ENCODE measurements at places on chromosomes 11 and 22.

DNA sequence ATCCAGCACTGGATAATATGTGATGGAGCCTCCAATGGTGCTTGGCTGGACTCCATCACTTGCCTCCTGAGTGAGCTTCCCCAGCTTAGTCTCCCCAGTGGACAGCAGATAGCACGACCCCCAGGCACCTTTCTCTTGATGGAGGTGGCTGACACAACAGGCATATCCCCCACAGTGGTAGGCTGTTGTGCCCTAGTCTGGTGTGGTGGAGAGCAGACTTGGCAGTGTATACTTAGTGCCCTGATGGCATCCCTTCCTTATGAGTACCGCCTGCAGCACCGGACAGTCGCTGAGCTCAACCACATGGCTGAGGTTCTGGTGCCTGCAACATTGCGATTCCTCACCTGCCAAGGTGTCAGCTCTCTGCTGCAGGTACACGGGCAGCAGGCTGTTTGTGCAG is 50.1 kb downstream of the DNHD1 start:
- DNase-seq: no peak

DNA sequence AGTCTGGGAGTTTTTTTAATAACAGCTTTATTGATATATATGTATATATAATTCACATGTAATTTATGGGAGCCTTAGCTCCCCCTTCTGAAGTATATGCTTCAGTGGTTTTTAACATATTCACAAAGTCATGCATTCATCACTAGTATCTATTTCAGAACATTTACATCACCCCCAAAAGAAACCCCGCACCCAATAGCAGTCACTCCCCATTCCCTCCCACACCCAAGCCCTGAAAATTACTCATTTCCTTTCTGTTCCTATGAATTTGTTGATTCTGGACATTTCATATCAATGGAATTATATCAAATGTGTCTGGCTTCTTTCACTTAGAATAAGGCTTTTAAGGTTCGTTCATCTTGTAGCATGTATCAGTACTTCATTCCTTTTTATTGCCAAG is 35.6 kb upstream of the SYT7 start:
- DNase-seq: no peak

DNA sequence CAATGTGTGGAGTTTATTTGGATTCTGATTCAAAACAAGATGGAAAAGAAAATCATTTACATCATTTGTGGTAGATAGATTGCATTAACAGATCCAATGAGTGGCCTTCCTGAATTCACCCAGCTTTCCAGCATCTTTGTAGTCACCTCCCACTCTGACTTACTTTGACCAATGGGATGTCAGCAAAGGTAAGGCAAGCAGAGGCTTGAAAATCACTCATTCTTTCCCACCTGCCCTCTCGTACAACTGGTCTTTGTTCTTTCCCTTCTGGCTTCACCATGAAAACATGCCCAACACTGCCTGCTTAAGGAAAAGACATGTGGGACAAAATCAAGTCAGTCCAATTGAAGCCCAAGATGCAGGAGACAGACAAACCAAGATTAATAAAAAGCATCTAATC is 202.1 kb downstream of the TTC28 start:
- DNase-seq: no peak

- no peak for DNase-seq
These were observed 19.2 kb upstream of the MUC5B start for GRCh38 chr11:1203505-1204271.

- DNase-seq: no peak
These were observed 201.3 kb upstream of the BLID start for GRCh38 chr11:122317305-122317704.

- no peak for DNase-seq
These were observed 292.5 kb downstream of the BRD1 start for GRCh38 chr22:49535126-49535525.

DNA sequence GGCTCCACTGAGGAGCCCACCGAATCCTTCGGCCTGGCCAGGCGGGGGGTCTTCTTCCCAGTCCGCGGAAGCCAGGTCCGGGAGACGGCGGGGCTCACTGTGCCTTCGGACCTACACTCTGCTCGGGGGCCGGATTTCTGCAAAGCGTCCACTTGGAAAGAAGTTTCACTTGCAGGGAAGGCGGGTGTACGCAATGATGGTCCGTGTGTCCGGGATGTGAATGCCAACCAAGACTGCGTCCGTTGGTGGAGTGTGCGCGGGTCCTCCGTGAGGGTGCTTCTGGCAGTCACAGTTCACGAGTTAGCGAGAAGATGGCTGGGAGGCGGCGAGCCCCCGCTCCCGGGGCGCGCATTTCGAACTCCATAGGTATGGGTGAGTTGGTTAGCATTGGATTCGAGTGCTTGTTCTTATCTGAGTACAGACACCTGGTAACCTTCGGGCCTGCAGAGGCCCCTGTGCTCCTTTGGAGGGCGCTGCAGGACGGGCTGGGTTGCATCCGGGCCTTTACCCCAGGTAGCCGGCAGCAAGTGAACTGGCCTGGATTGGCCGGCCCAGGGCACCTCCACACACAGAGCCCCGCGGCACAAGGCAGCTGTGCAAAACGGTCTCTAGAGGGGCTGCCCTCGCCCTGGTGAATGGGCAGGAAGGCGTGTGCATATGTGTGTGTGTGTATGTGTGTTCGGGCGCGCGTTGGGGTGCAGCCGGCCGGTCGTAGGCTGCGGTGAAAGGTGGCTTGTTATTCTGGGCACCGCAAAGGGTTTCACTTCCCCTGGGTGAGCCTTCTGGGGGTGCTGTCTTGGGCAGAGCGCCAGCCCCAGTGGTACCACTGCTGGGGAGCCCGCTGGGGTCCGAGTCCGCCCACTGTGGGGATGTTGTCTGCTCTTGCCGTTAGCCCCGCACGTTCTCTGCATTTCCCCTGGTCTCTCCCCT is 13.3 kb upstream of the CYP2R1 start:
- DNase-seq: no peak

- DNase-seq: no peak
These were observed 146.8 kb downstream of the ENTHD1 start for GRCh38 chr22:39746600-39747262.

- DNase-seq: no peak
These were observed 27.8 kb upstream of the SHISAL1 start for GRCh38 chr22:44340271-44341239.

- no peak for DNase-seq
These were observed 44.6 kb upstream of the SPON1 start for GRCh38 chr11:13917904-13918303.

GRCh38 chr22:19962909-19963806 is 21.5 kb upstream of the TXNRD2 start:
- no peak for DNase-seq

DNA sequence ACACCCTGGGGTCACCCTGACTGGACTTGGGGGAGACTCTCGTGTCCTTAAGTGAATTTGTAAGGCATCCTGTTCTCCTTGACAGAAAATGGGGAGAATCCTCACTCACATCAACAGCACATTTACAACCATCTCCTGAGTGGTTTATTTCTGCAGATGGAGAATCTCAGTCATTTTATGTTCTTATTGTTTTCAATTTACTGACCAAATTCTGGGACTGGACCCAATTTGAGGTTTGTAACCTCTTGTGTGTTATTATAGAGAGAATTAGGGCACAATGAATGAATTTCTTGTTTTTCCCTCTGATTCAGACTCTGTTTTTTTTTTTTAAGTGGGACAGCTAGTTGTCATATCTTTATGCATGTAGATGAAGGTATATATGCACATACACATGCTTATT is 104.9 kb downstream of the ADAMTS15 start:
- no peak for DNase-seq

DNA sequence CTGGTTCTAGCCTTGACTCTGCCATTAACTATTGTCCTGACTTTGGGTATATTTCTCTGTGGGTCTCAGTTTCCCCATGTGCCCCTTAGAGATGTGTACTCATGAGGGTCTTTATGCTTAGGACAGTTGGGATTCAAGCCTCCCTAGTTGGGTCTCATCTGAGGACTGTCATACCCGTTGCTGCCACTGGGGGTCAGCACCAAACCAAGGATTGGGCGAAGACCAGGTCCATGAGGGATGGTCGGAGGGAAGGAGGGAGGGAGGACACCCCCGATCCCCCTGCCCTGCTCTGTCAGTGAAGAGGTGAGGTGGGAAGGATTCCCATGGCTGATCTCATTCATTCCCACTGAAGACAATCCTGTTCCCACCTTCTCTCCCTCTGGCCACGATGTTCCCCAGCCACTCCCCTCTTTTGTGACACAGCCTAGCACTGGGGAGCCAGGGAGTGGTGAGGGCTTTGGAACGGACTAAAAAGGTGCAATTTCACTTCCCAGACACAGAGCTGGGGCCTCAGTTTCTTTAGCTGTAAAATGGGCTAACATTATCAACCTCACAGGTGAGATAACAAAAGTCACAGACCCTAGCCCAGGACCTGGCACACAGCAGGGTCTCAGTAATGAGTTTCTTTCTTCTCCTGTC is 12.4 kb upstream of the KLHL35 start:
- peak; percentile 93 for DNase-seq

- no peak for DNase-seq
These were observed 686 bp downstream of the KIF18A start for GRCh38 chr11:28107191-28107749.

DNA sequence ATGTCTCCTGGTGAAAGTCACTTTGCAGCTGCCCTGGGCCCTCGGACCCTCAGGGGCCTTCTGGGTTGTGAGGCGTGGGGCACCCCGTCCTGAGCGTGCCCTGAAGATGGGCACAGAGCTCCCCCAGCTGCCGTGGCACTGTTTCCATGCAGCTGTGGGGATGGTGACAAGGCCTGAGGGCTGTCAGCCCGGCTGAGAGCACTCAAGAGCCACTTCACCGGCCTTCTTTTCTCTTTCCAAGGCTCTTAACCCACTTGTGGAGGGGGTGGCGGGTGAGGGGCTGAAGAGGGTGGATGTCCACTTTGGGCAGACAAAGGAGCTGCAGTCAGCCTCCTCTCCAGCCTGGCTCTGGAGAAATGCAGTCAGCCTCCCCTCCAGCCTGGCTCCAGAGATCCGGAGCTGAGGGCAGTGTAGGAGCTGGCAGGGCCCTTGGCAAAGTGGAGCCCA is 239.5 kb downstream of the ST3GAL4 start:
- no peak for DNase-seq

DNA sequence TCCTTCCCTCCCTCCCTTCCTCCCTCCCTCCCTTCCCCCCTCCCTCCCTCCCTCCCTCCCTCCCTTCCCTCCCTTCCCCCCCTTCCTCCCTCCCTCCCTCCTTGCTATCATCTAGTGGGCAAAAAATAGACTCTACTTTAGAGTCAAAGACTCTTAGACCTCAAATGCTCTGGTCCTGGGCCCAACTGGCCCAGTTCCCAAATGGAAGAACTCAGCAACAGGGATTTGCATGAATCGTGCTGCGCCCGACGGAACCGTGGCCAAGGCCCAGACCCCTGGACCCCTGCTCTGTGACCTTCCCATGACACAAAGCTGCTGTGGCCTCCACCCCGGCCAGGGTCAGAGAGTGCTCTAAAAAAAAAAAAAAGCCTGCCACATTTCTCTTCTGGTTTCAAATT is 97.4 kb downstream of the WNT7B start:
- no peak for DNase-seq

DNA sequence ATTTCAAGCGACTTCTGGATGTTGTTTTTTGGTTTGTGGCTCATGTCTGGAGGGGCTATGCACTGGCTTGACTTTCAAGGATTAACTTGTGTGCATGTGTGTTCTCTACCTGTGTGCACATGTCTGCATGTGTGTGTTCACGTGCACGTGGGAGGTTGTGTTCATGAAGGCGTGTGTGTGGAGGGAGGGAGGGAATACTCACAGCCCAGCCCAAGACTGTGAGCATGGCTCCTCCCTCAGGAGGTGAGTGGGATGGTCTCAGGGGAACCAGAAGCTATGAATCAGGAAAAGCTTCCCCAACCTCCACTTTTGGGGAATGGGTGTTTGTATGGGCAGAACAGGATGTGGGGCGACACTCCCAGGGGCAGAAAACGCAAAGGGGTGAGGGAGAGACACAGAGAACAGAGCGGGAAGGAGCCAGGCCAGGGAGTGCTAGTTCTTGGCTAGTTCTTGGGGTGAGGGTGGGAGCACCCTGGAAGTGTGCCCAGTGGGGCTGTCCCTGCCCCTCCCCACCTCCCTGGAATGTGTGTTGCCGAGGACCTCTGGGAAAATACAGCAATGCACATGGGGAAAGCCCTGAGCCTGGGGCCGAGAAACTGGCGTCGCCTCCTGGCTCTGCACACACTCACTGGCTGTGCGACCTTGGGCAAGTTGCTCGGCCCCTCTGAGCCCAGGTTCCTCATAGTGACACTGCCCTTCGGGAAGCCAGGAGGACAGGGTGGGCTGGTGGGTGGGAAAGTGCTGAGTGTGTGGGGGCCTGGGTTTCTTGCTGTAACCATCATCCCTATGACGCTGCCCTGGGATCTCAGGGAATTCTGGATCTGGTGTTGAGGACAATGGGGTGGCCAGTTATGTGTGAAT is 16.9 kb upstream of the ALX4 start:
- no peak for DNase-seq

DNA sequence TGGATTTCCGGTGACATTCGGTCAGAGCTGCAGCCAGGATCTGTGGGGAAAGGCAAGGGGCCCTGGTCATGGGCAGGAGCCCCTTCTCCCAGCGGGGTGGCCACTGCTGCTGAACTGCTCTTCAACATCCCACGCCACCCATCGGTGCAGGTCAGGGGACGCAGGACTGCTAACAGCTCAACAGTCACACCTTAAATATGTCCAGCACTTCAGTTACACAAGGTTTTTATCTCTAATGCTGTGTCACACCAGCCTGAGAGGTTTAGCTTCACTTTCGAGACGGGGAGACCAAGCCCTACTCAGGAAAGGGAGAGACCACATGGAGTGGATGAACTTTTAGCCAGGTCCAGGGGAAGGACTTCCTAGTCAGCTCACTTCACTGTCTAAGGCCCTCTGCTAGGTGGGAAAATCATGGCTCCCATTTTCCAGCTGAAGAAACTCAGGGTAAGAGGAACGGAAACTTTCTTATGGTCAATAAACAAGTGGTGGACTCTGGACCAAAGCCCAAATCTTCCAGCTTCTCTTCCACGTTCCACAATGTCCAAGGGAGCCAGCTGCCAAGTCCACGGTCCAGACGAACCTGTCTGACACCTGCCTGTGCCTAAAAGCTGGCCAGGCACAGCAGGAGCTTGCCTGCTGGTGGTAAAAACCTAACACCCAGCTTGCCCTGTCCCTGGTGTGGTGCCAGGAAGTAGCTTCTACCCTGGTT is 21.0 kb upstream of the CHADL start:
- no peak for DNase-seq

DNA sequence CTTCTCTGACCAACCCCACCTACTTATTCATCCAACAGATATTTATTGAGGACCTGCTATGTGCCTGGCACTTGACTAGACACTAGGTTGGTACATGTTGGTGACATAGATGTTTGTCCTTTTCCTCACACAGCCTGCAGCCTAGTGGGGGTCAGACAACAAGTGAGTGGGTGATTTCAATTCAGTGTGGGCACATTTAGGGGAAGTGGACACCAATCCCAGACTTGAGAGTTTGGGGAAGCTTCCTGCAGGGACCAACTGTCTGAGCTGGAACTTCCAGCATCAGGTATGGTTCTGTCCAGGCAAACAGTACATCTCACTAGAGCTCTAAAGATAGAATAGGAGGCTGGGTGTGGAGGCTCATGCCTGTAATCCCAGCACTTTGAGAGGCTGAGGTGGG is 5.8 kb upstream of the BCL9L start:
- no peak for DNase-seq

Data from omental fat pad (tissue), 4 donors.